Progenitor cell of endocrine pancreas (in vitro differentiated cells): ENCODE measurements at places on chromosomes 4 and X. TPM values are rescaled to one million over a fixed set of nuclear protein-coding genes. Genes with fewer than 3 reads are reported as not detected.

- DNase-seq: no peak
These were observed 430.8 kb downstream of the ARHGAP24 start for GRCh38 chr4:85905761-85906160.

Gene SLITRK4
- 14.5 and 15.7 TPM in 2 replicates for total RNA-seq

Gene CLDN34
- total RNA-seq: 0.38 and 0.42 TPM in 2 replicates

- DNase-seq: no peak
These were observed 83.2 kb downstream of the AREG start for GRCh38 chr4:74528178-74528577.

Gene GPR143
- total RNA-seq: 6.3 and 7.1 TPM in 2 replicates

DNA sequence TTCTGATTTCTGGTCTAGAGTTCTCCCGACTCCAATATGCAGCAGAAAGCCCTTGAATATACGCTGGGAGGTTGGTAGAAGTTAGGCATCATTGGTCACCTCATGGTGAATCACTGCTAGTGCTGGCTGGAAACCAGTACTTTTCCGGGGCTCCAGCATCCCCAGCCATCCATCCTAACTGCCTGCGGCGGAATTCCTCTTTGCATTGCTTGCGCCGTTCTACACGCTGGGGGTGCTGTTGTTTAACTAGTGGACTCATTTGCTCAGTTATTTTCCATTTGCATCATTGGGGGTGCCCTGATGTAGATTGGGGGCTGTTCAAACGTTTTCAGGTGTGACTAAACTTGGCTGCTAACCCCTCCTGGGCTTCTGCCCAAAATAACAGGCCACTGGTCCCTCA is 23.3 kb upstream of the GPR50 start:
- no peak for DNase-seq

DNA sequence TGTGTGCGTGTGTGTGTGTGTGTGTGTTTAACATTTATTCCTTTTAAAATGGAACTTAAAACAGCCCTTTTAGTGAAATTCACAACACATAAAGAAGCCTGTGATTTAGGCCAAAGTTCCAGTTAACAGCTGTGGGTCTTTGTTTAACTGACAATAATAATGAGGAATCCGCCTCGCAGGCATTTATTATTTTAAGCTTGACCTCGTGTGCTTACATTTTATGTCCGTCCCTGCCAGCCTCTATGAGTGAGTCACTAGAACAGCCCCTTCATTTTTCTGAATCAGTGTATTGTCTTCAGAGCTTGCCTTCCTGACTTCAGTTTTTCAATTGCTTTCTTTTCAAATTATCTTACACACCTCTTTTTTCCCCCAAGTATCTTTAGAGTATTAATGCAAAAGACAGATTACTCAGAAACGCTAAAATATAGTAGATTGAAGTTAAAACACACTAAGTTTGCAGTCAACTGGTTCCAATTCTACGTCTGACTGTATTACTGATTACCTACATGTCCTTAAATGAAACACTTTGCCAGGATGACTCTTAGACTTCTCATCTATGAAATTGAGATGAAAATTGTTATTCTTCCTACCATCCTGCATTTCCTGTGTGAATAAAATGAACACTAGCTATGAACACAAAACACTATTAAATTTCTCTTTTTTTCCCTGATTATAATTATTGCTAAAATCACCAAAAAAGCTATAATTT is 319.6 kb upstream of the HS3ST1 start:
- DNase-seq: no peak

Gene SFRP2
- total RNA-seq: 1.3 and 3.2 TPM in 2 replicates

- DNase-seq: no peak
These were observed 30.7 kb upstream of the WDR17 start for GRCh38 chr4:176034936-176035335.

- no peak for DNase-seq
These were observed 122.6 kb upstream of the VCX3B start for GRCh38 chrX:8341814-8342590.
